ENCODE measurements at places on chromosomes 13 and 19. TPM values are rescaled to one million over a fixed set of nuclear protein-coding genes. Genes with fewer than 3 reads are reported as not detected.

The NALCN gene
- 4.1 TPM for total RNA-seq

The RAB20 gene
- 1.1 TPM for total RNA-seq

The TNFSF9 gene
- total RNA-seq: 8.9 TPM

The FGF14 gene
- not detected for total RNA-seq

Data from A549 treated with RU486 at 1 μM for 4 hours (cell line).